ENCODE measurements at places on chromosomes 4 and X.

GRCh38 chr4:60450054-60450453 lies 750.1 kb upstream of the ADGRL3 start:
- no peaks in the 10 kb centered on the region for H3K4me1 ChIP-seq
- no peak overlapping the region for H3K4me3 ChIP-seq
- DNase-seq, result no peak
- no peak overlapping the region for H3K27ac ChIP-seq
- no peaks in the 10 kb centered on the region for H3K27me3 ChIP-seq

- peak; percentile 16 for DNase-seq
- no peak overlapping the region for H3K4me3 ChIP-seq
- H3K4me1 ChIP-seq, result no peaks in the 10 kb centered on the region
- no peak overlapping the region for H3K27ac ChIP-seq
- no peaks in the 10 kb centered on the region for H3K36me3 ChIP-seq
Observed at GRCh38 chrX:44651358-44651757, 108.7 kb upstream of the FUNDC1 start.

DNA sequence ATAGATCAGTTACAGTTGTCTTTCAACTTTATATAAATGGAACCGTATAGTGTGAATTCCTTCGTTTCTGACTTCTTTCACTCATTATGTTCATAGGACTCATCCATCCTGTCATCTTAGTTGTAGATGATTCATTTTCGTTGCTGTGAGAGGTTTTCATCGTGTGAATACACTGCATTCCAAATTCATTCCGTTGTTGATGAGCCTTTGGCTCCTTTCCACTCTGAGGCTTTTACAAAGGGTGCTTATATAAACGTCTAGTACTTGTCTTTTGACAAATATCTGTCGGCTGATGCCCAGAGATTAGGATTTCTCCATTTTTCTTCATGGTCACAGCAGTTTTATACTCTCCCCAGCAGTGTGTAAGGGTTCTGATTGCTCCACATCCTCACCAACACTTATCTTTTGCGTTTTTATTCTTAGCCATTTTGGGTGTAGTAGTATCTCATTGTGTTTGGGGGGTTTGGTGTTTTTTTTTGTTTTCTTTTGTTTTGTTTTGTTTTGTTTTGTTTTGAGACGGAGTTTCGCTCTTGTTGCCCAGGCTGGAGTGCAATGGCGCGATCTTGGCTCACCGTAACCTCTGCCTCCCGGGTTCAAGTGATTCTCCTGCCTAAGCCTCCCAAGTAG lies 48.6 kb downstream of the LRP2BP start:
- H3K36me3 ChIP-seq, result peaks cover 52% of the 10 kb centered on the region
- no peak overlapping the region for H3K4me3 ChIP-seq
- H3K4me1 ChIP-seq, result peaks cover 6% of the 10 kb centered on the region
- no peak overlapping the region for H3K27ac ChIP-seq
- H3K27me3 ChIP-seq, result no peaks in the 10 kb centered on the region
- DNase-seq, result no peak

DNA sequence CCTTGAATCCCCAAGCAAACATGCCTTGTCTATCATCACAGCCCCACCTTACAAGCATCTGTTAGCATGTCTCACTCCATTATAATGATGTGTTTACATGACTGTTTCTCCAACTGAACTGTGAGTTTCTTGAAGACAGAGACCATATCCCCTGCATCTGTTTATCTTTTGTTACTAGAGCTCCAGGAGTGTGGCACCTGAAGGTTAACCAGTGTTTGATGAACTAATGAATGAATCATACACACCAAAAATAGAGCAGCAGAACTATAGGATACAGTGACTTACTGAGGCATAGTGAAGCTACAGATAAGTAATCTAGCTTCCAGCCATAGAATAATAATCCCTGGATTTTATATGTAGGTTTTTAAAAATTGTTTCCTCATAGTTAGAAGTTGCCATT lies 331.0 kb downstream of the PCDH7 start:
- DNase-seq, result no peak
- H3K4me3 ChIP-seq, result no peak overlapping the region
- no peaks in the 10 kb centered on the region for H3K36me3 ChIP-seq
- H3K4me1 ChIP-seq, result no peaks in the 10 kb centered on the region
- no peaks in the 10 kb centered on the region for H3K27me3 ChIP-seq

DNA sequence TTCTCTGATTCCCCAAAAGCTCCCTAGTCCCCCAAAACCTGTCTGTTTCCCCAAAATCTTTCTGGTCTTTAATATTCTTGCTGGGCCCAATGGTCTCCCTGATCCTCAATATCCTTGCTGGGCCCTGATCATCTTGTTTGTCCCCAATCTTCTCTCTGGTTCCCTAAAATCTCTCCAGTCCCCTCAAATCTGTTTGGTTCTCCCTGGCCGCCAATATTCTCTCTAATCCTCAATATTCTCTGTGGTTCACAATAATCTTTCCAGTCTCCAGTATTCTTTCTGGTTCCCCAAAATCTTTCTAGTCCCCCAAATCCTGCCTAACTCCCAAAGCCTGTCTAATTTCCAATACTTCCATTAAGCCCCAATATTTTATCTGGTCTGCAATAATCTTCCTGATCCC lies 18.5 kb downstream of the P2RY8 start:
- H3K27ac ChIP-seq, result no peak overlapping the region
- H3K4me1 ChIP-seq, result no peaks in the 10 kb centered on the region
- no peaks in the 10 kb centered on the region for H3K27me3 ChIP-seq
- no peak for DNase-seq
- no peaks in the 10 kb centered on the region for H3K36me3 ChIP-seq

- no peak overlapping the region for H3K27ac ChIP-seq
- H3K27me3 ChIP-seq, result no peaks in the 10 kb centered on the region
- no peak for DNase-seq
- H3K36me3 ChIP-seq, result no peaks in the 10 kb centered on the region
Observed at GRCh38 chr4:166657261-166657660, 577.0 kb downstream of the SPOCK3 start.

All from stomach (tissue), 19 donors.